ENCODE measurements at places on chromosomes 3 and 15. TPM values are rescaled to one million over a fixed set of nuclear protein-coding genes. Genes with fewer than 3 reads are reported as not detected.

Gene NCKIPSD
- total RNA-seq, result 56.5 TPM

Gene ARHGEF26
- not detected for total RNA-seq

Gene SLC6A20
- not detected for total RNA-seq

Gene CSTA
- total RNA-seq, result not detected

Gene ATP13A5
- not detected for total RNA-seq

Gene NDN
- 4.7 TPM for total RNA-seq

Gene SLC28A2
- not detected for total RNA-seq

Gene SH3BP5
- total RNA-seq, result 12.6 TPM

Gene ITIH3
- not detected for total RNA-seq

Gene CILP
- total RNA-seq, result 0.08 TPM

Gene KBTBD8
- 10.8 TPM for total RNA-seq

Gene SEMA6D
- not detected for total RNA-seq

Gene SH2D7
- 0.31 TPM for total RNA-seq

Gene TFDP2
- total RNA-seq, result 23.0 TPM

Gene TUSC7
- not detected for total RNA-seq

Gene STRIT1
- total RNA-seq, result not detected

Gene LRRC31
- not detected for total RNA-seq

Gene GMPS
- total RNA-seq, result 102 TPM

Gene CHP1
- total RNA-seq, result 62.2 TPM

Gene STRC
- total RNA-seq, result 0.40 TPM

Gene PLIN1
- total RNA-seq, result not detected

Gene LYZL4
- total RNA-seq, result not detected

Gene NLGN1
- total RNA-seq, result not detected

Gene LIPC
- total RNA-seq, result 4.1 TPM

Gene TJP1
- total RNA-seq, result not detected

Gene FETUB
- total RNA-seq, result not detected

Gene WDR49
- total RNA-seq, result not detected

Gene TERC
- 10.8 TPM for total RNA-seq

Gene ST8SIA2
- total RNA-seq, result not detected

Gene CHSY1
- total RNA-seq, result 44.6 TPM

Gene GPR176
- not detected for total RNA-seq

Gene LRTM1
- not detected for total RNA-seq

Gene RTP1
- not detected for total RNA-seq

Gene TEX55
- total RNA-seq, result not detected

Gene DUOXA2
- total RNA-seq, result not detected

Gene ALS2CL
- total RNA-seq, result 1.4 TPM

Gene LRRC49
- not detected for total RNA-seq

Gene FMN1
- 0.05 TPM for total RNA-seq

Gene EPB42
- total RNA-seq, result not detected

Gene ADAMTS9
- total RNA-seq, result not detected

Gene GPR27
- 0.37 TPM for total RNA-seq

Gene SLC22A14
- total RNA-seq, result not detected

Gene ONECUT1
- total RNA-seq, result not detected

Gene SPATA16
- total RNA-seq, result not detected

Gene KLF15
- total RNA-seq, result not detected

All from activated CD8-positive, alpha-beta T cell treated with anti-CD3 and anti-CD28 coated beads, Interleukin-2, amount 10 ng/mL, durations not matched to agents 7 days and 5 days (primary cell).